ENCODE measurements at places on chromosomes 1 and 21.

- no peak for DNase-seq
Observed at GRCh38 chr1:70504821-70505193, 93.7 kb downstream of the CTH start.

GRCh38 chr1:63463248-63463647 is 59.8 kb downstream of the ITGB3BP start:
- no peak for DNase-seq

DNA sequence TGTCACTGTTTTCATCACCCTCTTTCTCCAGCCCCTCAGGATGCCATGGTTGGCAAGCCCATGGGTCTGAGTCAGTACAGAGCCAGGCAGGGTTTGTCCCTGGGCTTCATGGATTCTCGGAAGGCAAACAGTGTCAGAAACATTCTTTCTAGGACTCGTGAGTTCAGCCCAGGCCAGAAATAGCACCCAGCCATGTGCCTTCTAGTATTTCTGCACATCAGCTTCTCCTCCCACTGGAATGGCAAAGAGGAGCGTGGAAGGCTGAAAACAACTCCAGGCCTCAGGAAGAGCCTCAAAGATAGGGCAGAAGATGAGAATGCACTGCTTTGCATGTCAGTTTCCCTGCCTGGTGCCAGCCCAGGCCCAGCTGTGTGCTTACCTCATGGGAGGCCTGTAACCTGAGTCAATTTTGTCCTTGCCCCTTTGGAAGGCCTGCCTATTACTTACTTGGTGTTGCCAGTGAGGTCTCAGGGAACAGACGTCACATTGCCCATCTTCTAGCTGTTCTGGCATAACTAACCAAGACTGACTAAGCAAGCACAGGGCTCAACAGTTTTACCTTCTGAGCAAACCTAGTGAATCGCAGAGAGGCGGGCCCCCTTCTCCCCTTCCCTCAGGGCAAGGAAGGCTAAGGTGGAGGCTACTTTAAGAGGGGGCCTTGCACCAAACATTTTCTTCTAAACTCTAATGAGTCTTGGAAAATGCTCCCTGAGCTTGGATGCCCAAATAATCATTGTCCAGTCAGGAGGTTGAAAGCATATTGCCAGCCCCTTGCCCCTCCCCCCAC is 42.4 kb downstream of the GLUL start:
- no peak for DNase-seq

DNA sequence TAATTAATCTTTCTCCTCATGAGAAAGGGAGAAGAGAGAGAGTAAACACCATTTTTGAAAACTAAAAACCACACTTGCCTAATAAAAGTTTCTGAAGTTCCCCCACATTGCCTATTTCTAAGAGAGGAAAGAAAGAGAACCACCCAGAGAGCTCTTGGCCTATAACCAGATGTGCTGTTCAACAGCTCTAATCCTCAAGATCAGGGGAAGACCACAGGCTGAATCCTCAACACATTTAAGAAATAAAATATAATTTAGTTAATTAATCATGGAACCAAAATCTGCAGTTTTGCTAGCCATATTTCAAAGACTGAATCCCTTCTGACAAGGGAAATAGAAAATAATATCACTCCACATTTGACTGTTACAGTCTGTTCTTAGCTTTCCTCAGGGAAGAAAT is 11.9 kb downstream of the PRRX1 start:
- no peak for DNase-seq

DNA sequence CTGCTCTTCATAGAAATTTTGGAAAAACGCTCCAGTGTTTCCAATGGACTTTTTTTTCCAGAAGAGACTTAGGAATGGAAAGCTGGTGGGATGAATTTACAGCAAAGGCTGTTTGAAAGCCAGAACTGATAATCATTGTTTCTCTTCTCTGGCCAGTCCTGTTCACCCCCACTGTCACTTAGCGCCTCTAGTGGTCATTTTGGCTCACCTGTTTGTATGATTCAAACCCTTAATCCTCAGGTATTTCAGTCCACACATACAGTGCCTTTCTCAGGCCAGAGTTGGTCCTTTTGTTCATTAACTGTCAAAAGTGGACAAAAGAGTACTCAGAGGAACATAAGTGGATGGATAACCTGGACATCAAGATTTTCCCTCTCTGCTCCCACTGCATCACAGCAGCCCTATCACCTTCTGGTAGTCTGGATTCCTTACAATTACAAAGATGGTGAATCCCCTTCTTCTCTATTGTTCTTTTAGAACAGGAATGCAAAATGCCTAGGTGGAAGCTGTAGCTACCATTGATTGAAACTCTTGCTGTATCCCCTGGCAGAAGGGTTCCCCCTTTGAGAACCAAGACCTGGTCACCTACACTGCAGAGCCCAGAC is 177.6 kb upstream of the OLFM3 start:
- DNase-seq: no peak

- no peak for DNase-seq
Observed at GRCh38 chr1:1039145-1039910, 19.4 kb downstream of the AGRN start.

GRCh38 chr1:184747089-184747955 is 7.3 kb downstream of the EDEM3 start:
- DNase-seq: no peak

GRCh38 chr21:29394051-29394450 is 95.3 kb downstream of the BACH1 start:
- no peak for DNase-seq

- no peak for DNase-seq
Observed at GRCh38 chr1:44839576-44839975, 3.5 kb downstream of the PTCH2 start.
